ENCODE measurements at places on chromosomes 5 and 9.
A peak's percentile ranks its signal among the peaks of the same experiment; 100 is the strongest.

DNA sequence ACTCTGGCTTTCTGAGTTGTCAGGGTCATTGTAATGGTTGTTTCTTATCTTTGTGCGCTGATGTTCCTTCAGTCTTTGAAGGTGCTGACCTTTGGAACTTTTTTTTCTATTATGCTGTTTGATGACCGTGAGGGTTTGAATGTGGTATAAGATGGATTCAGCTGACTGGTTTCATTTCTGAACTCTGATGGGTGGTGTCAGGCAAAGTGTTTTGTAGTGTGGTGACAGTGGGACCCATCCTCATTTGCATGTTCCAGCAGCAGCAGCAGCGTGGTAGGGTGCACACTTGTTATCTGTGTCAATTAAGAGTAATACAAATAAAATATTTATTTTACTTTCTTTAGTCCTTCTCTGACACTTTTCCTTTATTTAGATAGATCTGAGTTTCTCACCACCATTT, 227.7 kb upstream of the PRR16 start:
- no peak for DNase-seq

- DNase-seq: no peak
Measured at GRCh38 chr9:93045521-93045920, 13.0 kb upstream of the SUSD3 start.

- peak; percentile 46 for DNase-seq
Measured at GRCh38 chr9:117224695-117225094, 190.2 kb downstream of the ASTN2 start.

DNA sequence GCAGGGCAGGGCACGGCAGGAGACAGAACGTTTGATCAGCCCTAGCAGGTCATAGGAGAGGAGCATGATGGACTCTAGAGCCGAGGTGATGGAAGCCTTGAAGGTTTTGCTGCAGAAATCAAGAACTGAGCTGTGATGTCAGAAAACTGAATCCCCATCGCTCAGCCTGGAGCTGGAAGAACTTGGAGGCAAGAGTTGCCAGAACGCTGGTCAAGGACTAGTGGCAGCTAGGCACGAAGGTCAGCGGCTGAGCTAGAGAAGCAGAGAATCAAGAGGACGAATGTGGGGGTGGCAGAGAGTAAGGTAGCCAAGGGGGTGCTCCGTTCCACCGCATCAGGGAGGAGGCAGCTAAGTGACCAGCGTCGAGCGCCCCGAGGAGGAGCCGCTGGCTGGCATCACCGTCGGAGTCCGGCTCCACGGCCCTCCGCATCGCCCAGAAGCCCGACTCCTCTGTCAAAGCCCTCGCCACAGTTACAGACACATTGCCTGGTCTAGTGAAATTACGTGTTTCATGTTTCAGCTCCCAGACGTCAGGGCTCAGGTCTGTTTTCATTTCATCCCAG, 1.2 kb upstream of the GALNT10 start:
- DNase-seq: no peak

GRCh38 chr5:176837707-176838115, 27.4 kb downstream of the UNC5A start:
- DNase-seq: no peak

GRCh38 chr5:128579093-128579492, 41.0 kb upstream of the FBN2 start:
- no peak for DNase-seq

- no peak for DNase-seq
Measured at GRCh38 chr5:56856541-56857178, 41.3 kb downstream of the MAP3K1 start.

DNA sequence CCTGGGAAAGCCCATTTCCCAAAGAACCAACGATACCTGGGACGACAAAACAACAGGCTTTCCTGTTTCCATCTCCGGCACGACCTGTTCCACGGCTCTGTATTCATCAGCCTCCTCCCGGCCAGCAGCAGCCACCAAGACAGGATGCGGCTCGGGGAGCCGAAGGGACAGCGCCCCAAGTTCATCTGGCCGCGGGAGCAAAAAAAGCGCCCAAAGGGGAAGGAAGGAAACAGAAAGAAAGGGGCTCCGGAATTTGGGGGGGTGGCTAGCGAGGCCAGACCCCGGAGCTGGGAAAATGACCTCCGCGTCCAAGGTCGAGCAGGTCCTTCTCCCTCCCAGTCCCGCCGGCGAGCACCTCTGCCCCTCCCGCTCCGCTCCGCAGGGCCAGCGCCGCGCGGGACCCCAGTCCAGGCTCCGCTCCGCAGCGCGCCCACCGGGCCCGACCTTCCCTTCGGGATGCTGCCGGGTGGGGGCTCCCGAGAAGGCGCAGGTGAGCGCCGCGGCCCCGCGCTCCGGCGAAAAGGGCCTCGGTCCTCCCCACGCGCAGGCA, 608 bp downstream of the ELOVL7 start:
- peak; percentile 22 for DNase-seq

- no peak for DNase-seq
Measured at GRCh38 chr9:69816735-69817134, 3.9 kb upstream of the CFAP95 start.

DNA sequence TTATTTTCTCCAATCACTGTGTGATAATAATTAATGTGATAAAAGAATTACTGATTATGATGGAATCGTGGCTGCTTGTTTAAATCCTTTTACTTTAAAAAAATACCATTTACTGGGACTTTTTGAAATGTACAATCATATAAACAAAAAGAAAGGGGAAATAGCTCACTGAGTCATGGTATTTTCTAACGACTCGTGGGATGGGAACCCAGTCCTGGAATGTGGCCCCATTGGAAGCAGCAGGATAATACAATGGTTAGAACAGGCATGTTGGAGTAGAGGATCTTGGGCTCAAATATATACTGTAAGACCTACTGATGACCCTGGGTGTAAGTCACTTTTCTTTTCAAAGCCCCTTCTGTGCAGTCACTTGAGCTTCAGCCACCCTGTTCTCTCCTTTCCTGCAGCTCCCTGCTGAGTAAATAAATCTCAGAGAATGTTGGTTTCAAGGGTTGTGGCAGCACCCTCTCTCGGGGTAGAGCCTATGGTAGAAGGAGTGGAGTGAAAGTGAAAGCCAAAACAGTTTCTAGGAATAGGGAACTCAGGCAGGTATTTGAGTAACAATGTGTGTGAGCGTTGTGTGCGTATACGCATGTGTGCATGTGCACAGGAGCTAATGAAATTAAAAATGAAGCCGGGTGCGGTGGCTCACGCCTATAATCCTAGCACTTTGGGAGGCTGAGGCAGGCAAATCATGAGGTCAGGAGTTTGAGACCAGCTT, 40.8 kb upstream of the LARP1 start:
- peak; percentile 1 for DNase-seq

- DNase-seq: no peak
Measured at GRCh38 chr5:168298949-168299348, 7.5 kb downstream of the WWC1 start.

GRCh38 chr5:77329664-77330430, 119.4 kb downstream of the PDE8B start:
- DNase-seq: no peak

DNA sequence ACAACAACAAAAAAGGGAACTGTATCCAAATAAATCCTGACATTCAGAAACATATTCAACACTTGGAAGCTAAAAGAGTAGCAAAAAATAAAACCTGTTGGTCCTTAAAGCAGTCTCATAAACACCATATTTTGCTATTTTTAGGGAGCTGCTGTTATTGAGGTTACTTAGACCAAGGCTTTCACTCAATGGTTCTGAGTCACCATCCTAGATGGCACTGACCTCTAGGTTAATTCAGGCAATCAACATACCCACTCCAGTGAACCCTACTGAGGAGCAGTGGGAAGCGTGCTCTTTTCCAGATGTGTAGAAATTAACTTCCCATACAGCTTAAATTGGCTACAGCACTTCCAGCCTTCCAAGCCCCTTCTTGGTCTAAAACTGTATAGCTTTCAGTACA, 5.2 kb downstream of the GNAQ start:
- DNase-seq: no peak

GRCh38 chr9:113808391-113809358, 67.4 kb upstream of the ZNF618 start:
- DNase-seq: no peak

GRCh38 chr9:106528158-106528557, 334.8 kb upstream of the ZNF462 start:
- DNase-seq: no peak

DNA sequence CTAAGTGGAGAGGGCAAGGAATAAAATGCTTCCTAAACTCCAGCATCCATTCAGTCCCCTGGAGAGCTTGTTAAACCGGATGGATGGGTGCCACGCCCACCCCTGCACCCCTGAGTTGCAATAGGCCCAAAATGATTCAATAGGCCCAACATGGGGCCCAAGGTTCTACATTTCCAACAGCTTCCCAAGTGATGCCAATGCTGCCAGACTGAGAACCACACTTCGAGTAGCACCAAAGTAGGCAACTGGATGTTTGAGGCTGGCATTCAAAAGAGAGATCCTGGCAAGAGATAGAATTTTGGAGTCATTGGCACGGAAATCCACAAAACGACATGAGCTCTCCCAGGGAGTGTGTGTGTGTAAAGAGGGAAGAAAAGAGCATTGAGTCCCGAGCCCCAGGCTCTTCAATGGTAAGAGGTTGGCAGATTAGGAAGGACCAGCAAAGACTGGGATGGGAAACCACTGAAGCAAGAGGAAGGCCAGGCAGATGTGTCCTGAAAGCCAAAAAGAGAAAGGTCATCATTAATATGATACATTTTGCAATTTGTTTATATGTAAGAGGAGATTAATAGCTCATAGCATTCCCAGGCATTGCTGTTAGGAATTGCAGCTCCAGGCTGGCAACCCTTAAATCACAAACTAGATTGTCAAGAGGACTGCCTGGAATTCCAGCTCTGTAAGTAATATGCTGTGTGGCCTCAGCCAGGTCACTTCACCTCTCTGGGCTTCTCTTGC, 130.6 kb downstream of the KCNIP1 start:
- DNase-seq: no peak

- DNase-seq: no peak
Measured at GRCh38 chr9:134223591-134224122, 59.3 kb upstream of the RNU6ATAC start.

GRCh38 chr9:131915181-131915580, 164.5 kb downstream of the MED27 start:
- no peak for DNase-seq

- DNase-seq: no peak
Measured at GRCh38 chr9:74526215-74526614, 29.1 kb downstream of the RORB start.

- no peak for DNase-seq
Measured at GRCh38 chr5:152124409-152125041, 199.9 kb upstream of the GLRA1 start.

DNA sequence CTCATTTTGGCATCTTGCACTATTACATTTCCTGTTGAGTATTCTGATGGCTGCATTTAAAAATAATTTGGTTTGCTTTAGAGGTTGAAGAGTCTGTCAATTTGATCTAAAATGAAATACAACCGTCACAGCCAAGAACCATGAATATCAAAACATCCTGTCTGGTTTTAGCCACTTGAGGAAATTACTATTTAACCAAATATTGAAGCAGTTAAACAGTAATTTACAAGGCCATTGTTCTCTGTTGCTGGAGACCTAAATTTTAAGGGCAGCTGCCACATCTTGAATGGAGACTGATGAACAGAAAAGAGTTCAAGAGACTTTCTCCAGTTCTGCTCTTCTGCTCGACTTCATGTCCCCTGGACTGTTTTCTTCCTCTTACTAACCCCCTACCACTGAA, 549.4 kb downstream of the LRRC70 start:
- DNase-seq: no peak

GRCh38 chr9:135157856-135158563, 70.5 kb downstream of the OLFM1 start:
- no peak for DNase-seq

- no peak for DNase-seq
Measured at GRCh38 chr5:173835661-173836060, 52.5 kb upstream of the CPEB4 start.

- no peak for DNase-seq
Measured at GRCh38 chr9:91958174-91958573, 8.1 kb upstream of the ROR2 start.

DNA sequence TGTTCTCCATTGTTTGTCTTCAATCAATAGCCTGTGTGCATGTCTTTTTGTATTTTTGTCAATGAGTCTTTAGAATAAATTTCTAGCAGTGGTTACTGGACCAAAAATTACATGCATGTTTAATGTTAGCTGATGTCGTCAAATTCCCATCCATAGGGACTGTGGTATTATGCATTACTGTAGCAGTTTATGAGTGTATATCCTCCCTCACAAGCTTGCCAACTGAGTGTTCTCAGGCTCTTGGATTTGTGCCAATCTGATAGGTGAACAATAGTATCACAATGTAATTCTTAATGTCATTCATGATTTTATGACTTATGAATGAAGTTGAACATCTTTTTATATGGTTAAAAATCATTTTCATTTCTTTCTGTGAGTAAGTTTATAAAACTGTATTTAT, 13.0 kb downstream of the SNX24 start:
- DNase-seq: no peak

- no peak for DNase-seq
Measured at GRCh38 chr9:122236681-122237080, 7.9 kb upstream of the LHX6 start.

GRCh38 chr9:135608999-135609317, 30.4 kb downstream of the GLT6D1 start:
- DNase-seq: no peak

All from NCI-H1092 treated with DMSO at 0.1 percent for 48 hours (cell line).